ENCODE measurements at places on chromosomes 12 and 14.
A peak's percentile ranks its signal among the peaks of the same experiment; 100 is the strongest.

DNA sequence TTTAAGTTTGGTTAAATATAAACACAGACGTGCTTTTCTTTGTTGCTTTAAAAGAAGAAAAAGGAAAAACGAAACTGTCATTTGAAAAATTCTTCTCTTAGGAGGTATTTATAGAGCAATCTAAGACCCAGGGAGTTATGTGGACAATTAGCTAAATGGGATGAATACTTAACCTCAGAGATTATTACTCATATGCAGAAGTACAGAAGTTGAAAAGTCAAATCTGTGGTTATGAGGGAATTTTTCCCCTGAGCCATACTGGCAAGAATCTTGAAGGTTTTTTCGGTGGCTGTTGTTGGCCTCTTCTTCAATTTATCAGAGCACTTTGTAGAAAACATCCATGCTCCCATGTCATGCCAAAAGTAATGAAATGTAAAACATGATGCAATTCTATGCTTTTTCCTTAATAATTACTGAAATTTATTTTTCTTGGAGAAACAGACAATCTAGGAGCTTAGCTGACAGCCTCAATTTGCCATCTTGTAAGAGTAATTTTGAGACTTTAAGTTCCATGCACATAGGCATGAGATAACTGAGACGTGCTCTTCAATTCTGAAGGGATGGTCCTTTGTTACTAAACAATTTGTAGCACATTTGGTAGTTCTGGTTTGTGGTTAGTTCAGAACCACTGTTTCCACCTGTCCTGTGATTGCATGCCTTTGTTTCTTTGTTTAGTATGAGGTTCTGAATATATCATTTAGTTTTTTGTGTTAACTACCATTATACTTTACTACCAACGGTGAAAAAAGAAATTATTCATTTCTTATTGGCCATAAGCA is 126.6 kb downstream of the BCAT1 start:
- no peak for DNase-seq

- DNase-seq: no peak
These were observed 249.1 kb downstream of the LRIG3 start for GRCh38 chr12:58671196-58671595.

- DNase-seq: no peak
These were observed 161.7 kb upstream of the RTL1 start for GRCh38 chr14:101065246-101065645.

DNA sequence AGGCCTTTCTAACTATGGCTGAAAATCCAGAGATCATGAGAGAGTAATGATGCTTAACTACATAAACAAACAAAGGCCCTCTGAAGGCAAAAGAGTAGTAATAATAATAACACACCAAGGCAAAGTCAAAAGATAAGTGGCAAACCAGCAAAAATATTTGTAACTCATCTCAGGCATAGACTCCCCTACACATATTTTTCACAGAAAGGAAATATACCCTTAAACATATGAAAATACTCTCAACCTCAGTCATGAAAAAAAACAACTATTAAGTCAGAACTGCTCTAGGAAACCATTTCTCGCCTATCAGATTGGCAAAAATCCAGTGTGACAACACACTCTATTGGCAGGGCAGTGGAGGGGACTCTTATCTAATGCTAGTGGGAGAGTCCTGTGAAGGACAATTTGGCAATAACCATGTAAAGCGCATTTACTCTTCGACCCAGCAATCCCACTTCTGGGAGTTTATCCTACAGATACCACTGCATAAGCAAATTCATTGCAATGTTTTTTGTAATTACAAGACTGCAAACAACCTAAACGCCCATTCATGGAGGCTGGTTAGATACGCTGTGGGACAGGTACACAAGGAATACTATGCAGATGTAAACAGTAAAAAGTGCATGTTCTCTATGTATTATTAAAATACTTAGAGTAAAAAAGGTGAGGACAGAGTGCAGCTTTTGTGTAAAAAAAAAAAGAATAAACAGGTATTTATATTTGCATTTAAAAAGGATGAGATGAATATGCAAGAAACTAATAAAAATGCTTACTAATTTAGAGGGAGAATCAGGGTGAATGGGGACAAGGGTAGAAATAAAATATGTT is 26.0 kb upstream of the IL22 start:
- no peak for DNase-seq

DNA sequence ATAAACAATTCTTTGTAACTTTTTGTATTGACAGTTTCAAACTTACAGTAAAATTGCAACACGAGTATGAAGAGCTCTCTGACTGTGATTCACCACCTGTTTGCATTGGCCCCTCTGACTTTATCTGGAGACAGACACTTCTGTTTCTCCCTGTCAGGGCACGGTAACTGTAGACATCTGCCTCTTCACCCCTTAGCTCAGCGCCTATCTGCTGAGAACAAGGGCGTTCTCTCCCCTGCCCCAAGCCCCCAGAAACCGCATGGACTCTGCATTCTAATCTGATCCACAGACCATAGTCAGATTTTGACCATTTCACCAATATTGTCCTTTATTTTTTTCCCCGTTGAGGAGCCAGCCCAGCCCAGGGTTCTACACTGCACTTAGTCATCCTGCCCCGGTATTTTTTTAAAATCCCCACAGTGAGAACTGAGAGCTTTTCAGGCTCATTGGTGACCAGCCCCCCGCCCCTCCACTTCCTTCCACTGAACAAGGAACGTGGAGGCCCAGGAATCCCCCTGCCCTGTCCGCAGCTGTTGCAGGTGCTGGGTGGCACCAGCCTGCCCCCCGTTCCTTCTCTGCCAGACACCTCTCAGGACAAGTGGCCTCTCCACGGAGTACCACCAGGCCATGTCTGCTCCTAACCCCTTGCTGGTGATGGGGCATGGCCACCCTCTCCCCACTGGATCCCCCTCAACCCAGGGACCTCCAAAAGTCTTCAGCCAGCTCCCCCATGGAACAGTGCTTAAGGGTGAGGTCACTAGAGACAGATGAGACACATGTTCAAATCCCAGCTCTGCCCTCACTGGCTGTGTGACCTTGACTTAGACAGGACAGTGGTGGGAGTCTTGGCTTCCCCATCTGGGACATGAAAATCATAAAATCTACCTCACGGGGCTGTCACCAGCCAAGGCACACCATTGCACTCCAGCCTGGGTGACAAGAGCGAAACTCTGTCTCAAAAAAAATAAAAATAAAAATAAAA is 11.2 kb downstream of the RHOF start:
- DNase-seq: peak; percentile 69

DNA sequence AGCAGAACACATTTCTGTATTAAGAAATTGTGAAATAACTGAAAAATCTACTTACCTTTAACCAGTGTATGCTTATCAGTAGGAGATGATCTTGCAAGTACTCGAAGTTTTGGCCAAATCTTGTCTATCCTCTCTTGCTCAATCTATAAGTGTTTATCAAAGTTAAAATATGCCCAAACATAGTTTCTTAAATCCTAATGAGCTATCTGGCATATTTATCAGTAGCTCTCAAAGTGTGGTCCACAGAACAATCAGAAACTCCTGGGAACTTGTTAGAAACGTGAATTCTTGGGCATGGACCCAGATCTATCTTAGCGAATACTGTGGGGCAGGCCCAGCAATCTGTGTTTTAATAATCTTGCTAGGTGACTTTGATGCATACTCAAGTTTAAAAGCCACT is 84.5 kb upstream of the POC1B start:
- DNase-seq: no peak

GRCh38 chr12:122949405-122949804 is 16.9 kb downstream of the ABCB9 start:
- DNase-seq: no peak

DNA sequence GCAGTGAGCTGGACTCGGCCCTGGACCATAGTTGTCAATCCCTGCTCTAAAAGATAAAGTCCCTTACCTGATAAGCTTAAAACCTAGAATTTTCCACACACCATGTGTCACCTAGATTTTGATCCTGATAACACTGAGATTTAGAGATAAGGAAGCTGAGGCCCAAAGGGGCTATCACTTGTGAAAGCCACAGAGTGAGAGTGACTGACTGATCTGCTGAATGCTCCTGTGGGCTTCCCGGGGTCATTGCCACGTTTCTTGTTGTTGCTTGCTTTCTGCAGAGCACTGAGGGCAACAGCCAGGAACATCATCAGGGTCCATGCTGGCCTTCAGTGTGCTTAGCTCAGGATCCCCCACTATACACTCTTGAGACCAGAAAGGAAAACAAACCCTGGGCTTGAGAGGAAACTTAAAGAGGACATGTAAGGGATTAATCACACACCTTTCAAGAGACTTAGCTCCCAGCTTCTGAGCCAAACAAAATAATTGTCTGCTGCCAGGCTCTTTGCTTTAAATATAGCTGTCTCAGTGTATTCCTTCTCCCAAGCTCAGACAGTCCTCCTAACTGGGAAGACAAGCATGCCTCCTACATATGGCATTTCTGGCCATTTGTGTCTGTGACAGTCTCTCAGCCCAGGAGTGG is 82.6 kb upstream of the ARHGAP5 start:
- DNase-seq: no peak

All from NCI-H2171 treated with DMSO at 0.1 percent for 48 hours (cell line).